Daoy (cell line): ENCODE measurements at places on chromosomes 5 and 9. TPM values are rescaled to one million over a fixed set of nuclear protein-coding genes. Genes with fewer than 3 reads are reported as not detected.

- no peak for DNase-seq
These were observed 8.3 kb downstream of the C1QTNF3 start for GRCh38 chr5:34034534-34035327.

- no peak for DNase-seq
These were observed 480.6 kb upstream of the CYLC2 start for GRCh38 chr9:102514541-102514940.

Gene CCDC183
- 0.23 TPM in 1 of 2 replicates, not detected in the other for total RNA-seq

GRCh38 chr5:130651440-130651839 lies 513.6 kb downstream of the HINT1 start:
- no peak for DNase-seq

- no peak for DNase-seq
These were observed 499.8 kb downstream of the BNC2 start for GRCh38 chr9:16370647-16371046.

GRCh38 chr9:126357074-126357473 lies 30.4 kb downstream of the MVB12B start:
- DNase-seq, result no peak
